ENCODE measurements at places on chromosomes 12 and 14.

DNA sequence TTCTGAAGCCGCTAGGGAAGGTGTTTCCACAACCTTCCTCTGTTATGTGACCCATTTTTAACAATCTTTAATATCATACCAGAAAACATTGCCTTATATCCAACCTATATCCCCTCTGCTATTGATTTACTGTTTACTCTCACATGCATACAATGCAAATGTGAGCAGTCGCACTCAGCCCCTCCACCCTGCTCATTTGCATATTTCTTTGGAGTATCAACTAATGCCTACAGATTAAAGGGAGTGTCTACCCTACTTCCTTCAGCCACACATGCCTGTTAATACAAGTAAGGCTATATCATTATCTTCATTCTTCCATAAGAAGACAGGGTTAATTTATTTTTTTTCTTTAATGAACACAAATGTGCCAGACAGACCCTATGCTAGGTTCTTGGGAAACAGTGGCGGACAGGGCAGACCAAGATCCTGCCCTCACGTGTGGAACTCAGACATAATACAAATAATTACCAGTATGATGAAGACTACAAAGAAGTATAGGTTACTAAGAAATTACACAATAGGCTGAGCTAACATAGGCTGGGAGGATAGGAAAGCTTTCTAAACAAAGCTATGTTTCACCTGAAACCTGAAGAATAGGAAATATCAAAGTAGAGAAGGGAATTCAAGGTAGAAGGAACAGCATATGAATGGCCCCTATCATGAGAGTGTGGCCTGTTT lies 107.3 kb upstream of the MDM1 start:
- no peak for DNase-seq

DNA sequence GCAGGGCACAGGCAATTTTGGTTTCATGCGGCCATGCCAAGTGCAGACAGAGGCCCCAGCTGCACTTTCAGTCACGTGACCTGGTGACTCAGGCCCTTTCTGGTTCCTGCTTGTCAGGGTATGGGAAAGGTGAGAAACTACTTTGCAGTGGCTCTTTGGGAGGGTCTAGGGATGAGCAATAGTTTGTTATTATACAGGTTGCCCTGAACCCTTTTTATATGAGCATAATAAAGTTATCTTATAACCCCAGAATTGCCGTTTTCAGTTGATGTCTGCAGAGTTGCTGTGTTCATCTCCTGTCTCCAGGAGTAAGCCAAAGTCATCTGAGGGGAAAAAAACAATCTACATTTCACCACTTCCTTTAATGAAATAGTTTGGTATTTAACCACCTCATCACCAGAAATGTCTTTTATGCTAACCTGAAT lies 30.9 kb upstream of the EMP1 start:
- peak; percentile 88 for DNase-seq

DNA sequence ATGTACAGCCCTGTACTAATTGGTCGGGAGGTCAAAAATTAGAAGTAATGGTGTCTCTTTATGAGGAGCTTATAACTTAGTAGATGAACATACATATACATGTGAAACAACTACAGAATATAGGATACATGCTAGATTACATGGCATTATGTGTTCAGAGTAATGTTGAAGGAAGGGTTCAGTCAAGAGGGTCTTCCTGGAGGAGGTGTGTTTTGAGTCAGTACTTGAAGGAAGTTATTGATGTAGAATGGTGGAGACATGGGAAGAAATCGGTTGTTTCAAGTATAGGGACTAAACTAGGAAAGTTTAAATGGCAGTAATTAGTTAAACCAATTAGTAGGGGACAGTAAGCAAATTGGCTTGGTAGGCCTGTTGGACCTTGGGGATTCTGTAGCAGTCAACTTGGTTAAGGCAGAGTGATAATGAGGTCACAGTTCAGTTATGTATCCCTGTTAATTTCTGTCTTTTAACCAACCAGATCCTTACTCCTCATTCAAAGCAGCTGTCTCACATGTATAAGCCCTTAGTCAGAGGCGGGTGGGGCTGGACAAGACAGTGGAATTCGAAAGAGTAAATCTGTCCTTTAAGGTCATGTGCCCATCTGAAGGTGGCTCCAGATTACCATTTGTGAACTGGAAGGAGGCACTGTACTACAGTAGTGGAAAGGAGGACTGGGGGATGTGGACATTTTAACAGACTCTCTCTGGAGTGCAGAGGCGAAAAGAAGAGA lies 3.5 kb upstream of the ANKRD52 start:
- no peak for DNase-seq

- DNase-seq: no peak
Measured at GRCh38 chr12:109632342-109632741, 58.7 kb downstream of the MVK start.

DNA sequence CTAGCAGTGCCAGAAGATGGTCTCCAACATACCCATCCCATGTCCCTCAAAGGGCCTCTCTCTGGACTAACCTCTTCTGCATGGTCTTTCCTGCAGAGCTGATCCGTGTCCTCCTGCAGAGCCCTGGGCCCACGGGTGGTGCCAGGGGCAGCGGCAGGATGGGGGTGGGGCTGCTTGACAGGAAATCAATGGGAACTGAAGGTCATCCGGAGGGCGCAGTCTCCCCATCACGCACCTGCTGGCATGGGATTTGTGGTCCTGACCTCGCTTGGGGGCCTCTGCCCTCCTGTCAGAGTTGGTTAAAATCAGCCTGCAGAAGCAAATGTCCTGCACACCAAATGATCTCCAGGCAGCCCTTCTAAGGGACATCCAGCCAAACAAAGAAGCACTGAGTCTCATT lies 110.2 kb downstream of the DPF3 start:
- DNase-seq: no peak

DNA sequence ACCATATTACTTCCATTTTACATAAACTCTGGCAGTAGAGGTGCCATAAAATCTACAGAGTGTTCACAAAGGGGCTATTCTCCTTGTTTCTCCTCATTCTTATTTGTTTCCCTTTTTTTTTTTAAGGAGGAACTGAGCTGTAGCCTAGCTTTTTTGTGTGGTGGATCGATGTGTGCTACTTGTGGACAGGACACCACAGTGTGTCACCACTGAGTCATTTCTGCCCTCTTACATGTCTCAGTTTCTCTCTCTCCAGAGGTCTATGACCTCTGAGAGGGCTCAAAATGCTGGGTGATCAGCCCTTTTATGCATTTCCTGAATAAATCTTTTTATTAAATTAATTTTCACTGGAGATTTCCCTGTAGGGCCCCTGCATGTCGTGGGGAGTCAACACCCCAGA lies 370.2 kb downstream of the ADGRD1 start:
- DNase-seq: no peak

DNA sequence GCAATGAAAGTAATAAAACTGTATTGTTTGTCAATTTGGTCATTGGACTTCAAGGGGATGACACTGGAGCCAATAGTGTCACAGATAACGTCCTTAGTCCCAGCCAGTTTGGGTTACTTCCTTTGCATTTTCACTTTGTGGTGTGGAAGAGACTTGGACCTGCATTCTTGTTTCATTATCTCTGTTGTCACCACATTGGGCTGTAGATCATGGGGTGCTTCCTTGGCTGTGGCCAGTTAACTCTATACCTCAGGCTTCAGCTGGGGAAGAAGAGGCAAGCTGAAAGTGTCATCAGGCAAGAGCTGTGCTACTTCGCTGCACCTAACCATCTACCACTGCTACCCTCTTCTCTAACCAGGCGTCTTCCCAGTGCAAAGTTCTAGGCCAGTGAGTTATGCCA lies 15.1 kb upstream of the CISTR start:
- no peak for DNase-seq

DNA sequence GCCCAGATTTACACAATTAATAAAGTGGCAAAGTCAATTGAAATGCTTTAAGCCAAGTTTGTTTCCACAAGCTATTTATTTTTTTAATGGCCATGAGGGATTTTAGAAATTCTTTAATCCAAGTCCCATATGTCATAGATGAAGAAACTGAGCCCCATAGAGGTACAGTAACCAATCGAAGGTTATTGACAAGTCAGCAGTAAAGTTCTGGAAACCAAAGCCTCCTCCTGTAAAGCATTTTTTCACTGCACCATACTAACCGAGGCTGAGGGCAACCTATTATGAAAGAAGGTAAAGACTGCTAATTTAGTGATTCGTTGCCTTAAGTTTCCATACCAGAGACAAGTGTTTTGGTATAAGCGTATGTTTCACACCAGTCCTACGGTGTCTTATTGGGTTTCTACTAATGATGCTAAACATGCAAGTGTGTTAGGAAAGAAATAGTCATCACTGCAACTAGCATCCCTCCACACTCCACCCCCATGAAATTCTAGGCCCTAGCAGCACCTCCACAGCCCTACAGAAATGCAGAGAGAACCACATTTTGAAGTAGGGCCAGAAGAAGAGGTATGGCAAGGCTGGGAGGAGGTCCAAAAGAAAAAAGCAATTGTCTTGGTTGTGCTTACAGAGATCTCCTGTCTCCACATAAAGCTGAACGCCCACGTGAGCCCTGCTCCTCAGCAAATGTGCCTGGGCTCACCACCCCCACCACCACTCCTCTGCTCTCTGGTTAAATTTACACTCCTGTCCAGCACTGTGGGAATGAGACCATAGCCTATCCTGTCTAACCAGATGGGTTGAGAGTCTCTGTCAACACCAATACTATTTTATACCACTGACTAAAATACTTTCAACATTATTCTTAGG lies 271.1 kb upstream of the G2E3 start:
- DNase-seq: no peak

DNA sequence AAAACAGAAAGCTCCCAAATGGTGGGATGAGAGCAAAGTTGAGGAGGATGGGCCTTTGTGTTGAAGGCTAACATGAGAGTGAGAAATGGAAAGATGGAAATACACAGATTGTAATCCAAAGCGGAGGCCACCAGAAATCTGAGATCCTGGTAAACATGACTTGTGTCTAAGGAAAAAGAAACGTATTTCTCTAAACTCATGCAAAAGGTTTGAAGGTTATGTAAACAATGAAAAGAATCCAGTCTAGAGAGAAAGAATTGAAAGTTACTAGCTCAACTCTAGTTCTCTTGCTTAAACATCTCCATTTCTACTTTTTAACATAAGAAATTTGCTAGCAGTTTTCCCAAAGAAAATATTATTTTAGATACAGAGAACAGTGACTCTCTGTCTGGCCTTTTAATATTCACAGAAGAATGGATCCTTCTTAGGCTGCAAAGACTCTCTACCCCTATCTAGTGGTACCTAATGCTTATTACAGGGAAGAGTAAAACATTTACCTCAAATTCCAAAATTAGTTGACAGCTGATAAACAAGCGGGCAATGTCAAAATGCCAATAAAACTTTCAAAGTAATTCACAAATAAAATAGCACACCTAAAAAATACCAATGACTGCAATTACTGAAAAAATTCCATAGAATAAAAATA lies 75.8 kb upstream of the SOX5 start:
- DNase-seq: no peak

GRCh38 chr14:92441751-92442504 lies 71.7 kb upstream of the RIN3 start:
- no peak for DNase-seq

- no peak for DNase-seq
Measured at GRCh38 chr12:105399428-105400081, 69.1 kb downstream of the C12orf75 start.

DNA sequence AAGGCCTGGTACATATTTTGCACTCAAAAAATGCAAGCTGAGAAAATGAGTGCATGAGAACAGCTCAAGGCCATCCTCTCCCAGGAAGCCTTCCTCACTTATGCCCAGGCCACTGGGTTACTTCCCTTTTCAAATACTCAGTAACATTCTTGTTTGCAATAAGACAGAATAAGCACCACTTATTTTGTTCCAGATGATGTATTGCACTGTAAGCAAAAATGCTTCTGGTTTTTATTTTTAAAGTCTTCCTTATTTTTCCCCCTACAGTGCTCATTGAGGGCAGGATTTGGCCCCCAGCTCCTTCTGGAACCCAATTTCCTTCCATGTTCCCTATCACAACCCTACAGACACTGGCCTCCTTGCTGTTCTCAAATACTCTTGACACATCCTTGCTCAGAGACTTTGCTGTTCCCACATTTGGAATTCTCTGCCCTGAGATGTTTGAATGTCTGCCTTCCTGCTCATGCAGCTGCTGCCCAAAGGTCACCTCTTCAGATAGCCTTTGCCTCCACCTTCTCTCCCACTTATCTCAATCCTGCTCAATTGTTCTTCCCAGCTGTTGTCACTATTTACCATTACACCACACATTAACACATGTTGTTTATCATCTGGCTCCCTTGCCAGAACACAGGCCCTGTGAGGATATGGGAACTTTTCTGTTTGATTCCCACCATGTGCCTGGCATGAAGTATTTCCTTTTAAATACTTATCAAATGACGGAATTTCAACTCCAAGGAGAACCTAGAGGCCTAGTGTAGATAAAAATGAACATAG lies 49.9 kb downstream of the IFNG start:
- DNase-seq: no peak

GRCh38 chr12:67649261-67649569 lies 670 bp downstream of the DYRK2 start:
- DNase-seq: no peak

DNA sequence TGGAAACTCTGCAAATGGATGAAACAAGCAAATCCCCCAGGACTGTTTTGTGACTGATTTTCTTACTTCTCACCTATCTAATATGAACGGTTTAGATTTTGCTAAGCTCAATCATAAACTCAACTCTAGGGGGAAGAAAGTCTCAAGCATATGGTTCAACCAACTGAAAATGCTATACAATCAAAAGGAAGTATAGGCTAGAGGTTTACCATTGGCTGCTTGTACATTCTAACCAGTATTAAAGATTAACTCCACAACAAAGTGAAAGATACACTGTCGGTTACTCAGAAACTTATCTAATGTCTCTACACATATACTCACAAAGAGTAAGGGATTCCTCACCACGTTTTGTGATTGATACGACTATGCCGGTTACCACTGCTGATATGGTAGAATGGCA lies 281.8 kb upstream of the SOX5 start:
- no peak for DNase-seq

DNA sequence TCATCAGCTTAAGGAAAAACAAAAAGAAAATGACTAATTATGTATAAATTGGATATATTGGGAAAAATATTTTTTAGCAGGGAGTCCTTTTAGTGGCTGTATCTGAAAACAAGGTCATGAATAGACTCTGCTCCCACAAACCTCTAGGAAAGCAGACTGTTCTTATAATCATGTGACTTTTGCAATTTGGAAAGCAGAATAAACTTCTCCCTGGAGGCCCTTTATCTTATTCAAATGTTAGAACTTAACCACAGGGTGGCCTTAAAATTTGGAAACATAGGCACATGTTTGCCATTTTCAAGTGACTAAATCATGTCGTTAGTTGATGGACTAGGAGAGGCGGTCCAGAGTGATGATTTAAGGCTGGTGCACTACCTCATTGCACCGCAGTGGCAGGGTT lies 196.6 kb upstream of the KRR1 start:
- no peak for DNase-seq

All from stimulated activated CD4-positive, alpha-beta T cell treated with anti-CD3 and anti-CD28 coated beads, Interleukin-1b, Interleukin-23, amount 100 ng/mL, for 48 hours (primary cell).